Neuronal stem cell (in vitro differentiated cells): ENCODE measurements at places on chromosomes 6 and 20.

GRCh38 chr6:54058236-54058635 lies 53.0 kb upstream of the MLIP start:
- no peak for DNase-seq

- DNase-seq, result peak; percentile 54
These were observed 278 bp downstream of the UST start for GRCh38 chr6:148747145-148747470.

DNA sequence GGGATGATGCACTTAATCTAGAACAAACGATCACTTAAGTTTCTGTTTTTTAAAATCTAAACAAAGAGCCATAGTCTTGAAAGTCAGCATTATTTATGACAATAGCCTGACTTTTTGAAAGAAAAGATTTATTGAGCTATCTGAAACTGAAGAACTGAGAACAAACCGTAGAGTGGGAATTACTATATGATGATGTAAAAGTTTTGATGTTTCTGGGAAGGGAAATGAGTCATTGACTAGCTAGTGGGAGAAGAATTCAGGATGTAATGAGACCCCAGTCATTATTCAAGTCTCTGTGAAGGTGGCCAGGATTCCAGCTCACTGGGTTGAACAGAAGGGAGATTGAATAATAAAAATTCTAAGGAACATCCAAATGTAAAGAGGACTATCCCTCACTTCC lies 83.4 kb upstream of the FABP7 start:
- DNase-seq, result no peak

GRCh38 chr20:56755201-56755600 lies 126.1 kb downstream of the TFAP2C start:
- no peak for DNase-seq

- DNase-seq, result peak; percentile 4
These were observed 803 bp upstream of the ADGRG6 start for GRCh38 chr6:142300758-142301650.

- DNase-seq, result no peak
These were observed 40.2 kb upstream of the CD83 start for GRCh38 chr6:14077193-14077867.

GRCh38 chr6:14889188-14889587 lies 356.7 kb upstream of the JARID2 start:
- DNase-seq, result no peak

- DNase-seq, result no peak
These were observed 68.3 kb downstream of the PKHD1 start for GRCh38 chr6:52019092-52019491.

GRCh38 chr20:38193586-38194105 lies 28.6 kb upstream of the TGM2 start:
- DNase-seq, result no peak

GRCh38 chr6:43951063-43951755 lies 176.0 kb downstream of the MRPL14 start:
- DNase-seq, result peak; percentile 51

DNA sequence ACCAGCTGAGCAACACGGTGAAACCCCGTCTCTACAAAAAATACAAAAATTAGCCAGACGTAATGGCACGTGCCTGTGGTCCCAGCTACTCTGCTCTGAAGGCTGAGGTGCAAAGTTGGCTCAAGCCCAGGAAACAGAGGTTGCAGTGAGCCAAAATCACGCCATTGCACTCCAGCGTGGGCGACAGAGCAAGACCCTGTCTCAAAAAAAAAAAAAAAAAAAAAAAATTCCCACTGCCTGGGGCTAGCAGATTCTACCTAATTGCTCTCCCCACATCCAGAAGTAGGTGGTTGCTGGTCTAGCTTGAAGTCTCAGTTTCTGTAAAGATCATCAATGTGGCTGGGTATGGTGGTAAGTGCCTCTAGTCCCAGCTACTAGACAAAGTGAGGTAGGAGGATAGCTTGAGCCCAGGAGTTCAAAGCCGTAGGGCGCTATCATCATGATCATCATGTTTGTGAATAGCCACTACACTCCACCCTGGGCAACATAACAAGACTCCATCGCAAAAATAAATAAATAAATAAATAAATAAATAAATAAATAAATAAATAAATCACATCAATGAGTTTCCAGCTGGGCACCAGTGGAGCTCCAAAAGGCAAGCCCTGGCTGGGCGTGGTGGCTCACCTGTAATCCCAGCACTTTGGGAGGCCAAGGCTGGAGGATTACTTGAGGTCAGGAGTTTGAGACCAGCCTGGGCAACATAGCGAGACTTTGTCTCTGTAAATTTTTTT lies 6.3 kb upstream of the AP5S1 start:
- no peak for DNase-seq

GRCh38 chr6:98179606-98180005 lies 654.8 kb upstream of the POU3F2 start:
- no peak for DNase-seq

DNA sequence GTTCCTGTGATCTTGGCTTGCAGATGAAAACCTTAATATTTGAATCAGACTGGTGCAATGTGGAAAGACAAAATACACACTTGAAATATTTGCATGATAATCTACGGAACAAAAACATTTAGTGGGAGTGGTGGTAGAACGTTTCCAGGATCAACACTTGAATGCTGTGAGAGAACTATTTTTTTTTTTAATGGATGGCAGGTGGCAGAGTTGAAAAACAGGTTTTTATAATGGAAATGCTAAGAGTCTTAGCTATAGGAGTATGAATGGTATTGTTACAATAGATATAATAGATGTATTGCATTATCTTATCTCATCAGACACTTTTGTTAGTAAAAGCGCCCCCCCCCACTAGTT lies 49.2 kb downstream of the CDKAL1 start:
- no peak for DNase-seq

DNA sequence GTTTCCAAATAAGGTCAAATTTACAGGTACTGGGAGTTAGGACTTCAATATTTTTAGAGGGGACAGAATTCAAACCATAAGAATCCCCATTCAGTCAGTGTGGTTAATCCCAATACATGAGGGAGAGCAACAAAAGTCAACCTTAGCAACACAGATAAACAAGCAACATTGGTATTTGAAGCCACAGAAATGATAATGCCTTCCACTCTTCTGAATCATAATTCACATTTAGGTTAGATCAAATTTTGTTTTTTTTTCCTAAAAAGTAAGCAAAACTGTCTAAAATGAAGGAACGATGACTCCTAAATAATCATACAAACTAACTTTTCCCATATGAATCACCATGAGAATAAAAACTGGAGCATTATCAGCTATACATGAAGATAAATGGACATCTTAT lies 246.0 kb upstream of the TENT5A start:
- DNase-seq, result no peak

GRCh38 chr6:32371229-32371628 lies 474 bp downstream of the TSBP1 start:
- DNase-seq, result no peak

- no peak for DNase-seq
These were observed 57.2 kb downstream of the LYRM4 start for GRCh38 chr6:5203546-5203945.

- DNase-seq, result no peak
These were observed 15.0 kb upstream of the MAFB start for GRCh38 chr20:40703975-40704530.

DNA sequence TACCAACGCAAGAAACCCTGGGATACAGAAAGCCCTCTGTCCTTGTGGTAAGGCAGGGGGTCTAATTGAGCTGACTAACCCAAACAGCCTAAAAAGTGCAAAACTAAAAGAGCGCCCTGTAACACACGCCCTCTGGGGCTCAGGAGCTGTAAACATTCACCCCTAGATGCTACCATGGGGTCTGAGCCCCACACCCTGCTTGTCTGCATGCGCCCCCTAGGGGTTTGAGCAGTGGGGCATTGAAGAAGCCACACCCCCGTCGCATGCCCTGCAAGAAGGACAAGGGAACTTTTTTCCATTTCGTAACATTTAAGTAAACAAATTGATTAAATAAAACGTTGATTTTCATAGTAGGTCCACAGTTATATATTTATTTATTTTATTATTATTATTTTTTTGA lies 616.9 kb upstream of the MAN1A1 start:
- DNase-seq, result no peak

- no peak for DNase-seq
These were observed 27.1 kb upstream of the ZNF318 start for GRCh38 chr6:43396408-43397149.

DNA sequence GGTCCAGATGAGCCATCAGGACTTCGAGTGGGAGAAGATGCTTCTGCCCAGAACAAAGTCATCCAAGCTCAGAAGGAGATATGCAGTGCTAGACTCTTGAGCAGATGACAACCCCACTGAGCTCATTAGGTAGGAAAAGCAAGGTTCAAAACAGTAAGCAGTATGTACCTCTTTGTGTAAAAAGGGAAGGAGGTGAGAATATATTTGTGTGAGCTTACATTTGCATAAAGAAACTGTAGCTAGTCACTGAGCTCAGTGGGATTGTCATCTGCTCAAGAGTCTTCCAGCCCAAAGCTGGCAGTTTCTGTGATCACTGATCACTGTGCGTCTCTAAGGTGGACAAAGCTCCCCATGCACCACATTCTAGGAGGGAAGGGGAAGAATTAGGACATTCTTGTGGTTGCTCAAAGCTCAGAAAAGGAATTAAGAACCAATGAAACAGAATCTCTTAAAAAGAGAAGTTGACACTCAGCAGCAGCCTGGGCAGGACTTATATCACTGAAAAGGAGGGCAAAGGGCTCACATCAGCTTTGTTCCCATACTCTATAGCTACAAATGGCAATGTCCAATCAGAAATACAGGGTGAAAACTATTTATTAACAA lies 90.0 kb upstream of the MAFB start:
- DNase-seq, result no peak

- no peak for DNase-seq
These were observed 90.7 kb upstream of the ARID1B start for GRCh38 chr6:156686301-156686994.

DNA sequence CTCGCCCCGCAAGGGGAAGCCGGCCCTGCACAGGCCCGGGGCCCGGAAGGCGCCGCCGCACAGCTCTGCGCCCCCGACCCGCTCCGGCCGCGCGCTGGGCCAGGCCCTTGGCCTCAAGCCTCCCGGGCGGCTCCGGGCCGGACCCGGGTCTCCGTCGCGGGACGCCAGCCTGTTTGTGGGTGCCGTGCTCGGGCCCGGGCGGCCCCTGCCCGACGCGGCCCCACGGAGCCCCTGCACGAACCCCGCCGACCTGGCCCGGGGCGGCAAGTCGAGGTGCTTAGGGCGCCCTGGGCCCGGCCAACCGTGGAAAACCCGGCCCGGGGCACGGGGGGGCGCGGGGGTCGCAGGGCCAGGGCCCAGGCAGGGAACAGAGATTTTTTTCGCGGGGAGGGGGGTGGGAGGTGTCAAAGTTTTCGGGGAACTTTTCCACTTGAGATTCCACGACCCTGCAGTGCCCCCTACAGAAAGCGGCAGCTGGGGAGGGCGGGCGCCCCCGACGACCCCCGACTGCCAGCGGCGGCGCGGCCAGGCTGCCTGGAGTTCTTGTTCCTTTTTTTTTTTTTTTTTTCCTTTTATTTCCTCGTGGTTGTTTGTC lies 805 bp upstream of the STX16 start:
- DNase-seq, result peak; percentile 40

- no peak for DNase-seq
These were observed 23.6 kb downstream of the DTD1 start for GRCh38 chr20:18611492-18611891.

DNA sequence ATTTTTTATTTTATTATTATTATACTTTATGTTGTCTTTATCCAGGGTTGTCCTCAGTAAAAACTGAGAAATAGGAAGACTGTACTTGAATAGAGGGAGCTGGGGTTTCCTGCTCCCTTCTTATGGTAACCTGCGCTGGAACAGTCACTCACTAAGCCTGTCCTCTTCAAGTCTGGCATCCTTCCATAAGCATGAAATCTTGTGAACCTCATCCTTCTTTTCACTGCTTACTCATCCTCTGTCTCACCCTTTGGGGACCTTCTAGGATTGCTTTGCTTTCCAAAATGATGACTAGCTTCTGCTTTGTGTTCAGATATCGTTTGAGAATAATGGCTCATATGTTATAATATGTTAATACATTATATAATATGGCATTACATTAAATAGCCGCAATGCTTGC lies 90.6 kb downstream of the C6orf118 start:
- DNase-seq, result no peak

DNA sequence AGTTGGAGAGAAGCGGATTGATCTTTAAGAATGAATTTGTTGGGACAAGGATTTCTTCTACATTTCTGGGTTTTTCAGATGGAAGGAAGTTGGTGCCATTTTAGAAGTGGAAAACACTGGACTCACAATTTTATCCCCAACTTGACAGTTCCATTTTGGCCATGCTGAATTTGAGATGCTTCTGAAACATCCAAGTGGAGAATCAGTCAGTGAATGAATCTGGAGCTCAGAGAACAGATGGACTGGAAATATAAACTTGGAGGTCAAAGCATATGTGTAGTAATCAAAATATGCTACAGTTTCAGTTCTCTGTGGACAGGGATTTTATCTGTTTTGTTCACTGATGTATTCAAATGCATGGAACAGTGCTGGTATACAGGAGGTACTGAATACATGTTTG lies 89.9 kb downstream of the KCNQ5 start:
- no peak for DNase-seq

GRCh38 chr6:132937466-132937906 lies 123.1 kb downstream of the RPS12 start:
- peak; percentile 42 for DNase-seq

DNA sequence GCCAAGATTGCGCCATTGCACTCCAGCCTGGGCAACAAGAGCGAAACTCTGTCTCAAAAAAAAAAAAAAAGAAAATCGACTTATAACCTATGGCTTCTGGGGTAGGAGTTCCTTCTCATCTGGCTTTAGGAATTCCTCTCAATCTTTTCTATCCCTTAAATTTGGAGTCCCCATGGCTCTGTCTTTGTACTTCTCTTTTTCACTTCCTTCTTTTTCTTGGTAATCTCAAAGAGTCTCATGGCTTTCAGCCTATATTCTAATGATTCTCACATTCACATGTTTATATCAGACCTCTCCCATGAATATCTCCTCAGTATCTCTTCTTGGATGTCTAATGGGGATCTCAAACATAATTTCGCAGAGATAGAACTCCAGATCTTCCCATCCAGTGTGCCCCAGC lies 42.8 kb upstream of the RALGAPA2 start:
- no peak for DNase-seq

- DNase-seq, result no peak
These were observed 166.2 kb downstream of the SCML4 start for GRCh38 chr6:107657755-107658461.

DNA sequence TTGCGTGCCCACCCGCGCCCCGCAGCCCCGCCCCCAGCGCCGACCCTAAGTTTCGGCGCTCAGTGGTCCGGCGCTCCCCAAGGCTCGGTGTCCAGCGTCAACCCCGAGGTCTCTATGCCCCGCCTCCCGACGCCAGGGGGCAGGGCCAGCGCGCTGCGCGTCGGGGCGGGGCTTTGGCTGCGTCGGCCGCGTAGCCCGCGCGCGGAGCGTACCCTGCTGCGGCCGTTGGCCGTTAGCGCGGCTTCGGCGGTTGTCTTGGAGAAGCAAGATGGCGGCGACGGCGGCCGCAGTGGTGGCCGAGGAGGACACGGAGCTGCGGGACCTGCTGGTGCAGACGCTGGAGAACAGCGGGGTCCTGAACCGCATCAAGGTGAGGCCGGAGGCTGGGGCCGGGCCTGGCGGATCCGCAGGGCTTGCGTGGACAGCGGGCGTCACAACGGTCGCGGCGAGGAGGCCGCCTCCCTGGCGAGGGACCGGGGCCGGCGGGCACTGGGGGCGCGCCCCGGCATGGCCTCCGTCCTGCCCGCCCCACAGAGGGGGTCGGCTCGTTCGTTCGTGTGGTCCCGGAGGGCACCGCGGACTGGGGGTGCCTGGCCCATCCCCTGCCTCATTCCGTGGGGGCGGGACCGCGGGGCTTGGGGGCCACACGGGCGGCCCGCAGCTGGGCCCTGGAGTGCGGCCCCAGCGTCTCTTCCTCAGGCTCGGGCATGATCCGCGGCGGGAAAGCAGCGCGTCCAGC lies at the start of gene CEP43:
Gene CEP43, plus strand, starts transcription at position 253 of the 739 bp plus-strand sequence. Its CDS starts 16 bp downstream, at position 269.
- peak; percentile 97 for DNase-seq
